Retina (tissue), 1 donor: ENCODE measurements at places on chromosomes 13 and 19.

DNA sequence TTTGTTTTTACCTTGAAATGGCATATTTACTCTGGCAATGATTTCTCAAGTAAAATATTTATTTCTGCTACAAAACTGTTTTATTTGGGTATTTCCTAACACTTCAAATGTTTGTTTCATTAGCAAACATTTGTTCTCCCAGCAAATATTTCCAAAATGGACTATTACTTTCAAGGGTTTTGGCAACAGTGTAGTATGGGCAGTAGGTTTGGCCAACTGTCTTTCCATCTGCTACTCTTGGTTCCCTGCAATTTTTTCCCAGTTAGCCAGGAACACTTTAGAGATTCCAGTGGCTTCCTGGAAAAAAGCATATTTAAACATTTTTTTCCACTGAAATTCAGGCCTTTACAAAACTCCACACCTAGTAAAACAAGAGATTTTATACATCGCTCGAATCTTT lies 466.6 kb downstream of the SLITRK6 start:
- DNase-seq: no peak

DNA sequence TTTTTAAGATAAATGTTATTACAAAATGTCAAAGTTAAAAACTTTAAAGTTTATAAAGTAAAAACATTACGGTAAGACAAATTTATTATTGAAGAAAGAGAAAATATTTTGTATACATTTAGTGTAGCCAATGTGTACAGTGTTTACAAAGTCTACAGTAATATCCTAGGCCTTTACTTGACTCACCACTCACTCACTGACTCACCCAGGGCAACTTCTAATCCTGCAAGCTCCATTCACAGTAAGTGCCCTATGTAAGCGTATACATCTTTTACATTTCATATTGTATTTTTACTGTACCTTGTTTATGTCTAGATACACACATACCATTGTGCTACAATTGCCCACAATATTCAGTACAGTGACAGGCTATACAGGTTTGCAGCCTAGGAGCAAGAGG lies 448.2 kb downstream of the KCTD12 start:
- no peak for DNase-seq

- no peak for DNase-seq
Measured at GRCh38 chr19:38676023-38676877, 28.8 kb downstream of the ACTN4 start.

DNA sequence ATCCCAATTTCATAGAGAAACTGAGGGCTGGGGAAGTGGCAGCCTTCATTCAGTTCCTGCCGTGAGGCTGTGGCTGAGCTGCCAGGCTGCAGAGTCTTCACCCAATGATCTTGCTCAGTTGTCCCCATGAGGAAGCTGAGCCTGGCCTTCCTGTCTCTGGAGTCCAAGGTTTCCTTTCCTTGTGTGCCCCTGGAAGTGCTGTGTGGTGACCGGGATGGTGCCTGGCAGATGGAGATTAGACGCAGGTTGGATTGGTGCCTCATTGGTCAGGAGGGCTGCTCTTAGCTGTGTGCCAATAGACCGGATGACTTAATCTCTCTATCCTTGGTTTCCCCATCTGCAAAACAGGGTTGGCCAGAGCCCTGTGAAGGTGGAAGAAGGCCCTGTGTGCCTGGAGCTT lies 24.6 kb downstream of the DNM2 start:
- no peak for DNase-seq

DNA sequence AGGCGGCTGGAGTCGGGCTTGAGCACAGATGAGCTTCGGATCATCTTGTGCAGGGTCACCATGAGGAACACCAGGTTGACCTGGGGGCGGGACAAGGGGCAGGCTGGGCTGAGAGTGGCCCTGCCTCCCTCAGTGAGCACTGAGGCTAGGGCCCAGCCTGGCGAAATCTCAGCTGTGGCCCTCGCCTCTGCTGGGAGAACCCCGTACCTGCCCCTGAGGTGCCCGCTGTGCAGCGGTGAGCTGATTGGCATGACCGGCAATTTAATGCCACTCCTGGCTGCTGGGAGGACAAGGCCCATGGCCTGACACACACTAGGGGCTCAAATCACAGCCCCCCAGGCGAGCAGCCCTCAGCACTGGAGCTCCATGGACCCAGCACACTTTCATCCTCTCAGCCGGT lies 19.7 kb upstream of the ASF1B start:
- DNase-seq: no peak

DNA sequence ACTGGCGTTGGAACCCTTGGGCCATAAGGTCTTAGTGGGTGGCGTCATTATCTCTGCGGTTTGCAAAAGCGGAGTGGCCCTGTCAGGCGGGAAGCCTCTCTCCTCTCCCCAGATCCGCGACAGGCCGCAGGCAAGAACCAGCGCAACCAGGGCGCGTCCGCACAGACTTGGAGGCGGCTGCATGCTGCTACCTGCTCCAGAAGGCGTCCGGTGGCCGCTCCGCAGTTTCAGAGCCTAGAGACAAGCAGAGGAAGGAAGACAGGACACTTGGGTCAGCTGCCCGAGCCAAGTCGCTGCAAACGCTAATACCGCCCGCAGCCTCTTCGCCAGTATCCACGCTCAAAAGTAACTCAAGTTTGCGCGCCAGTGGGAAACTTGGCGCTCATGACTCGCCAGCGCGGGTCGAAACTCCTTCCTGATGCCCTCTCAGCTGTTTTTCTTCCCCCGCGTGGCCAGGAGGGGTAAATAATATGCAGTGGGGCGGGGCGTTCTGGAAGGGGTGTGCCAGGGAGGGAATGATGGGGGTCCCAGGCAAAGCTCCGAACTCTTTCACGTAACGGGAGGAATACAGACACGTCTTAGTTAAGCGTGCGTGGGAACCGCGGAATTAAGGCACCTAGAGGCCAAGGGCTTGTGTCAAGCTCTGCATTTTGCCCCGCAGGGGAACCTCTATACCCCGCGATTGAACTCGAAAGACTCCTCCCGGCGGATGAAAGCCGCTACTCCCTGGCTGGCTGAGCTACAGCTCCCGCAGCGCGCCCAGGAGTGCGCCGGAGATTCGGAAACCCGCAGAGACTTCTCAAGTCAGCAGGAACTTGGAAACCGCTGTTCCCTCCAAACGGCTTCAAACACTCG lies at the start of gene EDNRB:
Gene EDNRB, minus strand, starts transcription at position 441 of the 855 bp plus-strand sequence. Its CDS starts 258 bp downstream, at position 183.
- DNase-seq: peak; percentile 78

DNA sequence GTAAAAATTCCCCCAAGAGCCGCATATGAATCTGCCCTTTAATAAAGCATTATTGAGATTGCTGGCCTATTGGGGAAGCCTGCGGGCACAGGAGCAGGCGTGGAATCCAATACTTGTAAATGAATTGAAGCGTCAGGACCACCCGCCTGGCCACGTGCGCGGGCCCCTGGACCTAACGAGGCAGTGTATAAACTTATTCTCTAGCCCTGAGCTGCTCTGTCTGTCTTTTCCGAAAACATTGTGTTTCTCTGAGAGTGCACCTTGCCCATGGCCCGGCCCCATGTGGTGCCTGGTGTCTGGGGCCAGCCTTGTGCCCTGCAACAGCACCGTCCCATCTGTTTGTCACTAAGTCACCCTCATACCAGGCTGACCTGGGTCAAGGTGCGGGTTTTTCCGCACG lies 14.4 kb downstream of the UBXN6 start:
- DNase-seq: no peak

DNA sequence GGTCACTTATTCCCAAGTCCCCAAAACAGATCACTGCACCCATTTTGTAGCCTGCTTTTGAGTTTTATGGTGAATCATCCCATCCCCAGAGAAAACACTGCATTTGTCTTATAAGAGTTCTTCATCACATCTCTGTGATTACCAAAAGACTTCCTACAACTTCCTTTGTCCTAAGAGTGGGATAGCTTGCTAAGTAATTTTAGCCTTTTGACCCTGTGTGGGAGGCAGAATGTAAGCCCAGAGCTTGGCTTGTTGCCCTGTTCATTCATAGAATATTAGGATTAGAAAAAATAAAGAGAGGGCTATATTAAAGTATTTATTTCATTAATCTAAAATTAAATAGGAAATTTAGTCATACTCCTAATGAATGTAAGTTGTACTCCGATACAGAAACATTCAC lies 213.3 kb downstream of the MZT1 start:
- no peak for DNase-seq

GRCh38 chr13:67134417-67135129 lies 95.6 kb downstream of the PCDH9 start:
- no peak for DNase-seq

GRCh38 chr13:22112956-22113745 lies 442.3 kb downstream of the FGF9 start:
- DNase-seq: no peak

GRCh38 chr13:53045189-53045588 lies 16.6 kb downstream of the OLFM4 start:
- DNase-seq: no peak

DNA sequence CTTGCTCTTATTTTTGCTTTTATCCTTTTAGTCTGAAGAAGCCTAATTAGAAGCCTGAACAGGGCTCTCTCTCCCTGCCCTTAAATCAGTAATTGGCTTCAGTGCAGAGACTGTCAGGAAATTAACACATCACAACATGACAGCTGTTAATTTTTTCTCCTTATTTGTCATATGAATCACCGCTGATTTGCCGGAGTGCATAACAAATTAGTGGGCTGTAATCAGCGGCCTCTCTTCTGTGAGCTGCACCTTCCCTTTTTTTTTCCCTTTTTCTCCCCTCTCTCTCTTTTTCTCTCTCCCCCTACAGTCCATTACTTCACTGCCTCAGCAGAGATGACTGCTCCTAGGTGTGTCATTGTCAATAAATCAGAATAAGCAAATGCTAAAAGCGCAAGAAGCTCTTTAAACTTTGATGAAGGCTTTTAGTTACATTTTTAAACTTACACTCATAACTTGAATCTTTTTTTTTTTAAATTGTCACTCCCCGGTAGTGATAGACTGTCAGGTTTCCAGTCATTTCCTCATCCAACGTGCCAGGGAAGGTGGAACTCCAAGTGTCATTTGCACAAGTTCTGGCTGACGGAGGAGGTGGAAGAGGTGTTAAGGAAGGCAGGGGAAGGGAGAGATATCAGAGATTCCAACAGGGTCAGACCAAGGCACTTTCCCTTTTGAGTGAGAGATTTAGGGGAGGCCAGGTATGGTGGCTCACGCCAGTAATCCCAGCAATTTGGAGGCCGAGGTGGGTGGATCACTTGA lies 197.1 kb upstream of the TSHZ3 start:
- DNase-seq: no peak

DNA sequence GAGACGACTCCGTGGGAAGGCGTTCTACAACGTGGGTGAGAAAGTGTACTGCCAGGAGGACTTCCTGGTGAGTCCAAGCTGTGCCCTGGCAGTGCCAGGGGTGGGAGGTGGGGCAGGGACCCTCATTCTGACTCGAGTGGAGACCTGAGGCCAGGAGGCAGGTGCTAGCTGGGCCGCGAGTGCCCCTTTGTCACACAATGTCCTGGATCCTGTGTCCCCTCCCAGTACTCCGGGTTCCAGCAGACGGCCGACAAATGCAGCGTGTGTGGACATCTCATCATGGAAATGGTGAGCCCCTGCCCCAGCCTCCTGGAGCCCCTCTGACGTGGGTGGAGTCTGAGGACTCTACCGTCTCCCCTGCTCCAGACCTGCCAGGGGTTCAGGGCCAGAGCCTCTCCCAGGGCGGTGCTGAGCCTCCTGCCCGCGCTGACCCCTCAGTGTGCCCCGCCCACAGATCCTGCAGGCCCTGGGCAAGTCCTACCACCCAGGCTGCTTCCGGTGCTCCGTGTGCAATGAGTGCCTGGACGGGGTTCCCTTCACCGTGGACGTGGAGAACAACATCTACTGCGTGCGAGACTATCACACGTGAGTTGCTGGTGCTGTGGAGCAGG lies 11.6 kb downstream of the WTIP start:
- no peak for DNase-seq

DNA sequence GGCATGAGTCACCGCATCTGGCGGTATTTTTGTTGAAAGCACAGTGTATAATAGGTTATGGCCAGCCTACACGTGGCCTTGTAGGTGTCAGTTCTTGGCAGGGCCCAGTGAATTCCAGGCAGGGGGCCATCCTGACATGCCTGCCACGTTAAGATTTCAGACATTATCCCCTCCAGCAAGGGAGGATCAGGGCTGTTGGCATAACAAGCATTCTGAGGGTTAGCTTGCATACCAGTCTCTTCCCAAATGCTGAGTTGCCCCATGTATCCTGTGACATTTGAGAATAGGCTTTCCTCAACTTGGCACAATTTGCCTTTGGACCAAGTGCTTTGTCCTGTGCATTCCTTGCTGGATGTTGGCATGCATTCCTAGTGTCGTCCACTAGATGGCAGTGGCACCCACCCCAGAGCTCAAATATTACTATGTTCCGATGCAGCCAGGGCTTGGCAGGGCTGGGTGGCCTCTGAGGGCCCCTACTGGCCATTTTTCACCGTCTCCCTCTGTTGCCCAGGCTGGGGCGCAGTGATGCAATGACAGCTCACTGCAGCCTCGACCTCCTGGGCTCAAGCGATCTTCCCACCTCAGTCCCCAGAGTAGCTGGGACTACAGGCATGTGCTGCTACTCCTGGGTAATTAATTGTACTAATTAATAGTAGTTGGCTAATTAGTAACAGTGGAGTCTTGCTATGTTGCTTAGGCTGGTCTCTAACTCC lies 31.2 kb downstream of the NLRP12 start:
- peak; percentile 91 for DNase-seq
